ENCODE measurements at places on chromosomes 2 and 18. TPM values are rescaled to one million over a fixed set of nuclear protein-coding genes. Genes with fewer than 3 reads are reported as not detected.

FBXO41 gene
- total RNA-seq: 17.7 TPM

MBP gene
- 88.3 TPM for total RNA-seq

GRCh38 chr18:69935319-69936190 lies 12.1 kb downstream of the CD226 start:
- no peaks in the 10 kb centered on the region for H3K27me3 ChIP-seq
- H3K4me1 ChIP-seq: peaks cover 44% of the 10 kb centered on the region
- peak overlapping the region; percentile 36 for H3K4me3 ChIP-seq

GRCh38 chr18:56171848-56172247 lies 466.5 kb downstream of the TXNL1 start:
- no peaks in the 10 kb centered on the region for H3K27me3 ChIP-seq
- no peak overlapping the region for H3K27ac ChIP-seq
- no peaks in the 10 kb centered on the region for H3K4me1 ChIP-seq
- no peaks in the 10 kb centered on the region for H3K36me3 ChIP-seq
- no peak overlapping the region for H3K4me3 ChIP-seq
- DNase-seq: no peak

- H3K27me3 ChIP-seq: no peaks in the 10 kb centered on the region
- no peaks in the 10 kb centered on the region for H3K4me1 ChIP-seq
- no peak overlapping the region for H3K4me3 ChIP-seq
- H3K36me3 ChIP-seq: no peaks in the 10 kb centered on the region
- no peak for DNase-seq
- no peak overlapping the region for H3K27ac ChIP-seq
Observed at GRCh38 chr2:21774691-21775368, 651.1 kb downstream of the TDRD15 start.

GRCh38 chr2:170391697-170392096 lies 213.8 kb downstream of the MYO3B start:
- H3K4me1 ChIP-seq: no peaks in the 10 kb centered on the region
- no peaks in the 10 kb centered on the region for H3K36me3 ChIP-seq
- no peak overlapping the region for H3K4me3 ChIP-seq

GRCh38 chr2:3712831-3713503 lies 9.6 kb downstream of the DCDC2C start:
- no peak overlapping the region for H3K4me3 ChIP-seq
- H3K36me3 ChIP-seq: no peaks in the 10 kb centered on the region
- no peak for DNase-seq
- no peaks in the 10 kb centered on the region for H3K27me3 ChIP-seq
- H3K4me1 ChIP-seq: no peaks in the 10 kb centered on the region
- H3K27ac ChIP-seq: no peak overlapping the region

Measured in naive thymus-derived CD4-positive, alpha-beta T cell (primary cell).